Smooth muscle cell of the brain vasculature (primary cell): ENCODE measurements at places on chromosomes 16 and 17.

DNA sequence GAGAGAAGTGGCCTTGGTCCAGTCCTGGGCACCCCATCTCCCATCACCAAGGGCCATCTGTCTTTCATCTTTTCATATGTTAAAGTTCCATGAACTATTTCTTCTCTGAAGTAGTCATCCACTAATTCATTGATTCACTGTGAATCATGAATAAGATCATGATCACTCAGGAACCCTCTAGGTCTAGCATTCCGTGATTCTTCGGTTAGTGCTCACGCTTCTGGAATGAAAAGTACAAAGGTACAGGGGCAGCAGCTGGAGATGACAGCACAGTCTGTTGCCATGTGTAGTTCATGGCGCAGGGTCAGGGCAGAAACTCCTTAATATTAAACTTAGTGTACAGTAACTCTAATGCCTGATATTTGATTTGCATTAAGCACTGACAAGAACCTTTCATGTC is 127.1 kb downstream of the CDH13 start:
- no peak for DNase-seq

DNA sequence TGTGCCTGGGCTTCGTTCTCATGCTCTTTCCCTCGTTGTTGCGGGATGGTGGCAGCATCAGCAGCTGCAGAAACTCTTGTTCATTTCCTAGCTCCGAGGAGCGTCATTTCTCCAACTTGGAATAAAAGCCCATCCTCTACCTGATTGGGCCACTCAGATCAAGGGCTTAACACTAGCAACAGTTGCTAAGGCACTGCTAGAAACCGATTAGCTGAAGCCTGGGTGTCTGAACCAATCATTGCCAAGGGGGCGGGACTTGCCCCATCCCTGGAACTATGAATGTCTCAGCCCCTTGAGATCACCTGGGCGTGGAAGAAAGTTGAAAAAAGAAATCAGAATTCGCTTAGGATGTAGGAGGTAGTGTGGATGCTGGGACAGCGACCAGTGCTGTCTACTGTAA is 145.3 kb downstream of the FOXL1 start:
- no peak for DNase-seq

DNA sequence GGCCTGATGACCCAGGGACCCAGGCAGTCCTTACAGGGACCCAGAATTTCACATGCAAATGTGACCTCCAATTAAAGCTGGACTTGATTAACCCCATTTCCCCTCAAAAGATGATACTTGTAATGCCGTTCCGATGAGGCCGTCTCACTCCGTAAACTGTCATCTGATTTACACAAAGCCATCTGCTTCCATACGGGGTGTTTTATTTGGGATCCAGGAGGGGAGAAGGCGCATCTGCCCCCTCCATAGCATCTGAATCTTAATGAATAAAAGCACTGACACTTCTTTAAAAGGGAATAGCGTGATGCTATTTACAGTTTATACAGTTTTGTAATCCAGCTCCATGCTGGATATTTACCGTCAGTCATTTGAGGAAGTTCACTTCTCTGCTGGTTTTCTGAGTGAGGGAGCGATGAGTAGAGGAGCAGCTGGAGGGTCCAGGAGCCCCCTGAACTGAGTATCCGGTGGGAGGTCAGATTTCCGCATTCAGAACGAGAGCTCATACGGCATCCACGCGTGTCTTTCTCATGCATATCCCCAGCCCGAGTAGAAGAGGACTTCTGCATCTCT is 452.7 kb downstream of the WWOX start:
- no peak for DNase-seq

DNA sequence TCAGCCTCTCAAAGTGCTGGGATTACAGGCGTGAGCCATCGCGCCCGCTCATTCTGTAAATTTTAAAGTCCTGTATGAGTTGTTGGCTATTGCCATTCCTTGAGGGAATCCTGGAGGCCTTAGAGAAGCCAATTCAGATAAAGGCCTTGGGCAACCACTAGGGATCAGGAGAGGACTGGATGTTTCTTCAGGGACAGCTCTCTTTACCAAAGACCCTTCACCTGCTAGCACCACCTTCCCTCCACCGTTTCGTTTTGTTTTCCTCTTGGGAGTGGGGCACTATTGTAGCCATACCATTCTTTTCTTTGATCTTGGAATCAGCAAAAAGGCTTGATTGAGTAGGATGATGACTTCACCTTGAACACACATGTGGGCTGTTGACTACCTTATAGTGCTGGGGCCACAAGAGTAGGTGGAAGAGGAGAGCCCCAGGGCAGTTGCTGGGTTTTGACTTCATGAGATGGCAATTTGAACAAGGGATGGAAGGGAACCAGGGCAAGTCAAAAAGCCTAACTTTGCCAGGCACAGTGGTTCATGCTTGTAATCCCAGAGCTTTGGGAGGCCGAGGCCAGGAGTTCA is 7.0 kb upstream of the ANKRD40CL start:
- DNase-seq, result no peak
